Naive thymus-derived CD4-positive, alpha-beta T cell (primary cell): ENCODE measurements at places on chromosomes 12 and 14.

DNA sequence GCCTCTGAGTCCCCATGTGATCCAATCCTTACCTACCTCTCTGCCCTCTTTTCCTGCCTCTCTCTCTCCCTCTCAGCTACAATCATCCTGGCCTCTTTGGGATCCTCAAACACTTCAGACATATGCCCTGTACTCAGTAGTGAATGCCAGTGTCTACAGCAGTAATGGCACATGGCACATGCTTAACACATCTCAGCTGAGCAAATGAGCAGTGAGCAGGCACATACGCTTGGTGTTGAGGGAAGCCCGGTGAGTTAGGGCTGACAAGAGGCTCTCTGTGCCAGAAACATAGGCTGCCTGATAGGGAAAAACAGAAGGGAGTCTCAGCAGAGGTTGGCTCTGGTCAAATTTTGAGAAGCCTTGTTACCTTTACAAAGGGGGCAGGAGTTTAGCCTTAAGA, 409.1 kb downstream of the TMEM132D start:
- no peak for DNase-seq

DNA sequence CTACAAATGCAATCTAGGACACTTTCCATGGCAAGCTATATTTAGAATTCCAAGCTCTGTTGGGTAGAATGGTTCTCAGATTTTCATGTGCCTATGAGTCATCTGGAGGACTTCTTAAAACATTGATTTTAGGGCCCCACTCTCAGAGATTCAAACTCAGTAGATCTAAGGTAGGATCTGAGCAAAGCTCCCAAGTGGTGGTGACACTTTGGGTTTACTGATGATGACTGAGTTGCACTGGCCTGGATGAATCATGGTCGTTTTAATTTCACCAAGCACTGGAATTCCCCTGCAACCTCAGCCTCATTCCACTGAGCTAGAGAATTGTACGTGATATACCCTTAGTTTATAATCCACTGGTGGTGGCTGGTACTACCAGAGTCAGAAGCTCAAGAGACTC, 86.5 kb downstream of the PPM1H start:
- DNase-seq: no peak

DNA sequence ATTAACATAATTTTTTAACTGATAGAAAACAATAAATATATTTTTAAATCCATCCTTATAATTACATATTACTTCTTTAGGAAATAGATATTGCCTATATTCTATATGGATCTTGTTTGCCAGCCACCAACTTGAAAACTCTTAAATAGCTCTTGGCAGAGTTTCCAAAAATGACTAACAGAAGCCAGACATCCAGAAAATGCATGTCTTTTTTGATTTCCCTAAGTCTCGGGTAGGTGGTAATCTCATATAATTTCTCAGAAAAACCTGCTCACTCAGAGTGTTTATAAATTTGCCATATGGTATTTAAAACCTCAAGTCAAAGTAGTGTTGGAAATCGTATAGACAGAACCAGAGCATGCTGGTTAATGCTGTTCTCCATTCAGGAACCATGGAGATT, 360.4 kb upstream of the FOXG1 start:
- DNase-seq: no peak

DNA sequence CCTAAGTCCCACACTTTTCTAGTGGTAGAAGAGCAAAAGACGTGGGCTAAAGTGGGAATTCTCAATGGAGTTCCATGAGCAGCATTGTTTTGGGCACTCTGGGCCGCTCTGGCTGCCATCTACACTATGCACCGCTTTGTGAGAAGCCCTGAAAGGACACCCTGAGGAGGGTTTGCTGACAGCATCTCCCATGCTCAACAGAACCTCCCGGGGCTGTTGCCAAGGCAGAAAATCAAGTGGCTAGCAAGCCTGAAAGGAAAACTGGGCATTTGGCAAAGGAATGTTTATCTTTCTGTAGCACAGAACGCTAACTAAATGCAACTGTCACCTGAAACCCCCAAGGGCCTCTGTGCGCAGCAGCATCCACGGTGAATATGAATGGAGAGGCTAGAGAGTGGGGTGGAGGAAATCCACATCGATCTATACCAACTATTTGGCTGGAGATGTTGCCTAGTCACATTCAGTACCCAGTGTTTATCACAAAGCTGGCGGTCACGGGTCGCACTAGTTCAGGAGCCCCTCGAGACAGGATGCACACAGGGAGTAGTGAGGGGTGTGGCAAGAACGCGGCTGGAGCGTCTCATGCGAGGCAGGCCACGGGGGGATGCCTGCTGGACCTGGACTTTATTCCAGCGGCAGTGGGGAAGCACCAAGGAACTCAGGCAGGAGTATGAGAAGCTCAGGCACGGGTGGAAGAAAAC, 14.2 kb downstream of the APPL2 start:
- no peak for DNase-seq

DNA sequence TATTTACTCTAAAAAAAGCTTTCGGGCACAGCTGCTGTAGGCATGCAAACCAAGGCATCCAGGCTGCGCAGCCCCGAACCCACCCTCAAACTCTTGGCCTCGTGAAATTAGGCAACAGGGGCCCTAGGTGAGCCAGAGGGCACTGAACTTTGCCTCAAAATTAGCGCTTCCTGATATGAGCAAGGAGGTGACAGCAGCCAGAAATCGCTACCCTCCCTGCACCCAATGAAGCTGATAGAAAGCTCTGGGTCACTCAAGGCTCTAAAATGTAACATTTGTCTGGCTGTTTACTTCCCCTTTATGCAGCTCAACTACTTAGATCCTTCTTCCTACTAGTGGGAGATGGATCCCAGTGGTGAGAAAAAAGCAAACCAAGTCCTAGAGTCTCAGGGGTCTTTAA, 61.8 kb downstream of the PITPNM2 start:
- no peak for DNase-seq

GRCh38 chr12:121390856-121391255, 9.1 kb upstream of the RNF34 start:
- no peak for DNase-seq

DNA sequence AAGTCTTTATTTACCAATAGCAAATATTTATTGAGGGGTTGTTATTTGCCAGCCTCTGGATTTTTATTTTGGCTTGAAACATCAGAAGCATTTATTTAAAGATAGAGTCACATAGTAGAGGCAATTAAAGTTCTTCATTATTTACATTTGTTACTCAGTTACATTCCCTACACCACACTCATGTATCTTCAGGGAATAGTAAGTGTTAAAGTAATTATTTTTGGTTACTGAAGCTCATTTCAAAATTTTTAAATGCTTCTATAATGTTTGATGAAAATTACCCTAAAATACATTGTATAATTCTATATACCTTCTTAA, 205.6 kb downstream of the ESR2 start:
- DNase-seq: no peak
